NCI-H1417 treated with DMSO at 0.1 percent for 48 hours (cell line): ENCODE measurements at places on chromosomes 11 and 22.
A peak's percentile ranks its signal among the peaks of the same experiment; 100 is the strongest.

DNA sequence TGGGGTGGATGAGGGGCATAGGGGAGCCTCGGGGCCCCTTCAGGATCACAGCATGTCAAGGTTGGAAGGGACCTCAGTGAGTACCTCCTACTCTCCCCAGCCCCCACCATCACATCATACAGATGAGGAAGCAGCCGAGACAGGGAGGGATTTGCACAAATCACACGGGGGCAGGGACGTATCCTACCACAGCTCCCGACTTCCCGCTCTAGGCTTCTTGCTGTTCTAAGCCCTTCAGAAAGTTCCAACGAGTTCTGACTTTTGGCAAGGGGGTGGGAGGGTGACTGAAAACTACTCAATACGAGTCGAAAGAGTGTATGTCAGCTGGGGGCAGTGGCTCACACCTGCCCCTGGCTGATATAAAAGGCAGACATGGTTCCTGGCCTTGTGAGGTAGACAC, 4.7 kb upstream of the RAD9A start:
- DNase-seq, result no peak

DNA sequence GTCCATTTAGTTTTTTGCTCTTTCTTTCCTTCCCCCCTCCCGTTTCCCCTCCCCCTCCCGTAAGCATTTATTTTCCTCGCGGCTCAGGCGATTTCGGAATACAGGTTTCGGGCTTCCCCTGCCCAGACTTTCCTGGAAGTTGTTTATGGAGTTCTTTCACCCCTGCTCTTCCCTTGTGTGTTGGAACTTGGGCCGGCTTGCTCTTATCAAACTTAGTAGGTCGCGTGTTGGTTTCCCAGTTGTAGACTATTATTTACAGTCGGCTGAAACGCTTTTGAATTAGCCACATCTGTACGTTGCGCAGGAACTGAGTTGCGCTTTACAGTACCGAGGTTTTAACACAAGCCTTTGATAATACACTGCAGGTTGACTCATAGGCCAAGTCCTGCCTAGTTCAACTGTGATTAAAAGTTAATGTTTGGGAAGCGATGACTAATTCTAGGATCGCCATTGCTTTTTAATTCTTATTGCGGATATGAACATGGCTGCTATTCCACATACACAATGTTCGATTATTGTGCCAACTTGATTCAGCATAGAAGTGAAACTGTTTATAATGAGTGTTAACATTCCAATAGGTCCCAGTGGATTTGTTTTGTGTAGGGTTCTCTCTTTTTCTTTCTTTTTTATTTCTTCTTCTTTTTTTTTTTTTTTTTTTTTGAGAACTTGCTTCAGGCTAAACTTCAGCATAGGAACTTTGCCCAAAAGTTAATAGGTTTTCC, 1.7 kb downstream of the YAP1 start:
- no peak for DNase-seq

- DNase-seq, result no peak
These were observed 1.0 kb upstream of the SEC14L4 start for GRCh38 chr22:30506507-30506968.

DNA sequence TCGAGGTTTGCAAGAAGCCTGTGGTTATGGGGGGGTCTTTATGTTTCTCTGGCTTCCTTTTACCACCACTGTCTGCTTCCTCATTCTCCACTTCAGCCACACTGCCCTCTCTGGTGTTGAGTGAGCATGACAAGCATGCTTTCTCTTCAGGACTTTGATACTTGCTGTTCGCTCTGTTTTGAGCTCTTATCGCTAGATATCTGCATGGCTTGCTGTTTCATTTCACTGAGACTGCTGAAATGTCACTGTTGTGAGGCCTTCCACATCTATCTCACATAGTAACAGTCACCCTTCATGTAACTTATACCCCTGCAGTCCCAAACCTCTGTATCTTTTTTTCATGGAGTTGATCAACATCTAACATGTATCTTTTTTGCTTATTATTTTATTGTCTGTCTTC, 59.8 kb downstream of the TMEM135 start:
- no peak for DNase-seq

DNA sequence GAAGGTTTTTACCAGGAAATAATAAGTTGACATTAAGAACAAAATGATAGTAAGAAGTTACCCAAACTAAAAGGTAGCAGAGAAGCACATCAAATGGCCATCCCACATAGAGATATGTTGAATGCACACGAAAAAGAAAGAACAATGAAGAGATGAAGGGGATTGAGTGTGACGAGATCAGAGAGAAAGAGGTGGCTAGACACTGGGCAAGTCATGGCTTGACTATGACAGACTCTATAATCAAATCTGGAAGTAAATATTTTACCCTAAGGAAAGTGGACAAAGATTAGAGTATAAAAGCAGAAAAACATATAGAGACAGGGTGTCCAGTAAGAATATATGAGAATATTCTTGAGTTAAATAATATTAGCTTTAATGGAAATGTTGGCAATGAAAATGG, 31.4 kb downstream of the CASP12 start:
- DNase-seq, result no peak

DNA sequence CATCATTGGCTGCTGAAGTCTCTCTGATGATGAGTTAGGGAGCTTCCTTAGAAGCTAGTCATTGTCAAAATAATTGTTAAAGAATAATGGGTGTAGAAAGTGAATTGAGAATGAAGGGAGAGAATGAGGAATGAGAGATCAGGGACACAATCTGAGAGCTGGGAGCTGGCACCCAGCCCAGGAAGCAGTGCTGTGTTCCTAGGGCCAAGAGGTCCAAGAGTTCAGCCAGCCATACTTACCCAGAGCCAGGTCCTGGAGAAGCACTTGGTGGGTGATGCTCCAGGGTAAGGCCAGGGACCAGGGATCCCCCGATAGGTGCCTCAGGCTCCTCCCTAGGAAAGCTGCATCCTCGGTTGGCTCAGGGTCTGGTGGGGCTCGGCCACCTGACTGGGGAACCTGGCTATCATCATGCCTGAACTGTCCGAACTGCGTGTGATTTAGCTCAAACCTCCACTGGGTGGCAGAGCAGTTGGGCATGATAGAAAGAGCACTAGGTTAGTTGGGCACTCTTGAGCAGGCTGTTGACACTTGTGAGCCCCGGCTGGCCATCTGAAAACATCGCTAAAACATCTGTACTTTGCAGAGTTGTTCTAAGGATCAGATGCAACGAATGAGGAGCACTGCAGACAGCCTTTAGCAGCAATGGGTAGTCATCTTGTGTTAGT, 123.9 kb upstream of the NCAM1 start:
- no peak for DNase-seq

DNA sequence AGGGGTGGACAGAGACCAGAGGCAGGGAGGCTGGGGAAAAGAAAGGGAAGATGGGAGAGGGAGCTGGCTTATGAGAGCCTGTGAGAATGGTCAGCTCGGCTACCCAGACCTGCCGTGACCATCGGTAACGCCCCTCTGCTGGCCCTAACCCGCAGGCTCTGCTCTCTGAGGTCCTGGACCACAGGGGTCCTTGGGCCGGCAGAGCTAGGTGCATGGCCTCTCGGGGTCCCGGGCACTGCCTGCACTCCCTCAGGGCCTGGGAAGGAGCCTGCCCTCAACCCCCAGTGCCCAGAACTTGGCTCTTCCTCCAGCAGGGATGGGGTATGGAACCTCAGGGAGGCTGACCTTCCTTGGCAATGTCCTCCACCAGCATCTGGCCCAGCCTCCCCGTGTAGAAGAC, 13.2 kb downstream of the GGT5 start:
- DNase-seq, result no peak

- peak; percentile 58 for DNase-seq
These were observed at the start of gene ATG16L2 for GRCh38 chr11:72814286-72815109. Gene ATG16L2 (plus strand): TSS chr11:72814411. CDS start chr11:72814446, 35 bp downstream.

DNA sequence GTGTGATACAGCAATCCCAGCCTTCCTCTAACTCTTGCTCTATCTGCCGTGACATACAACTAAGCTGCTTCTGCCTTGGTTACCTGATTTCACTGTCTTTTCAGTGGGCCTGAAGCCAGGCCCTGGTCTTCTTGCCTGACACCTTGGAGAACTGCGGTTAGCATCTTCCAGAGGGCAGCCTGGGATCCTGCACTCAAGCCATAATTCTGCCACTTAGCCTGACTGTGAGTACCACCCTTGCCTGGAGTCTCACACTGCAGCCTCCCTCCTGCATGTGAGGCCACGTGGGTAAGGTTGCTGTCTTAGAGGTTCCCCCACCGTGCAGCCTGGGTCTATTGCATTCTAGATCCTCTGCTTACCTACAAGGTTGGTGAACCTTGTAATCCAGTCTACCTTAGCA, 35.8 kb downstream of the USP35 start:
- no peak for DNase-seq

DNA sequence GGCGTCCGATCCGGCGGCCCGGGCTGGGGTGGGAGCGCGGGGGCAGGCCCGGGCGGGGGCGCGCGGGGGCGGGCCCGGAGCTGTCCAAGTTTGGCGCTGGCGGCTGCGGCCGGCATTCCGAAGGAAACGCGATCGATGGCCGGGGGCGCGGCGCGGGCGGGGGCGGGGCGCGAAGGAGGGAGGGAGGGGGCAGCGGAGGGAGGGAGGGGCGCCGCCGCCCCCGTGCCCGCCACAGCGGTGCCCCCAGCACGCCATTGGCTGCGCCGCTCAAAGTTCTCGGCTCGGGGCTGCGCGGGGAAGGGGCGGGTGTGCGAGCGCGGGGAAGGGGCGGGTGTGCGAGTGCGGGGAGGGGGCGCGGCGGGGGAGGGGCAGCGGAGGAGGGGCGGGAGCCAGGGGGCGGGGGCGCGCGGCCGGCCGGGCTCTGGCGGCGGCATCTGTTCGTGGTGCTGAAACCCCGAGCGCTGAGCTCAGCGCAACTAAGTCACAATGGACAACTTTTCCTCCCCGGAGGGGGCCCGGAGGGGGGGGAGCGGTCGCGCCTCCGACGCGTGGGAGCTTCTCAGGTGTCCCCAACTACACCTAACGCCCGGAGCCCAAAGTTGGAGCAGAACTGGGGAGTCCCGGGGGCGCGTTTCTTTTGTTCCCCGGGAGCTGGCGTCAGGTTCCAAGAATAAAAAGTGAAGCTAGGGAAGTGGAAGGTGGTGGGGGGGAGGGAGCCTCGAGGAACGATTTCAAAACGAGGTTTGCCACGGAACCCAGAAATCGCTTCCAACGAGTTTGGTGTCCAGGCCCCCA, 2.2 kb downstream of the PHF21B start:
- DNase-seq, result no peak

DNA sequence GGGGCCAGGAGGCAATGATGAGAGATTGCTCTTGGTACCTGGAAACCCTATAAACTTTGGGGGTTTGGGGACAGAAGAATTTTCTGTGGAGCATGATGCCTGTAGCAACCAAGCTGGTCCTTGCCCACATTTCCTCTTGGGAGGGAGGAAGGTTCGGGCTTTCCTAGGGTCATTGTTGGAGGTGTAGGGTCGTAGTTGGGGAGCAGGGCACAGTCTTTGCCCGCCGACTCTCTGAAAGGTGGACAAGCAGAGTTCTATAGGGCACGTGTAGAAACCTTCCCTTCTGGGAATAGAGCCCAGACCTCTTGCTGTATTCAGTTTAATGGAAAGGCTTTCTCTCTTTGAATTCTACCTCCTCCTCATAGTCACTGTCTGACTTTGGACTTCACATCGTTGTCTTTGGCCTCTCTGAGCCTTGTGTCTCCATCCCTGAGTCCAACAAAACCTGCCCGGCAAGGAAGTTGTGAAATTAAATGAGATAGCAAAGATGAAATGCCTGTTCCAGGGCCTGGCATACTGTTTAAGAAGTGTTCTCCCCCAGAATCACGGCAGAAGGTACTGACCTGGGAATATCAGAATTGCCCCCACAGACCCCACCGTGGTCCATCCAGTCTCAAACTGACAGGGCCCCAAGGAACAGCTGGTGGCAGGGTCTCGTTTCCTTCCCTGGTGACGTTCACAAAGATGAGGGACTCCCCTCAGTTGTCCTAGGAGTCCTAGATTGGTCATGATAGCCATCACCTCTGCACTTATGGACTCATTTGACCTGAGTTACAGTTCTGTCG, 1.6 kb downstream of the PRDM11 start:
- no peak for DNase-seq

- no peak for DNase-seq
These were observed 45.9 kb downstream of the TBX1 start for GRCh38 chr22:19806213-19807160.

GRCh38 chr11:5712507-5712906, 22.9 kb downstream of the TRIM22 start:
- DNase-seq, result no peak

GRCh38 chr11:112012874-112013273, 12.3 kb upstream of the DLAT start:
- no peak for DNase-seq
